Ovary (tissue), 10 donors: ENCODE measurements at places on chromosomes 16 and 17. TPM values are rescaled to one million over a fixed set of nuclear protein-coding genes. Genes with fewer than 3 reads are reported as not detected.
A peak's percentile ranks its signal among the peaks of the same experiment; 100 is the strongest.

SLC7A5 gene
- 5.5 TPM for total RNA-seq

SLC5A2 gene
- total RNA-seq: 0.13 TPM

SCARF1 gene
- 5.7 TPM for total RNA-seq

SRCIN1 gene
- 3.0 TPM for total RNA-seq

CMTM1 gene
- total RNA-seq: 6.5 TPM

TMED6 gene
- total RNA-seq: 0.74 TPM

KRT25 gene
- total RNA-seq: not detected

CCL17 gene
- total RNA-seq: not detected

TBC1D3H gene
- not detected for total RNA-seq

MYL4 gene
- total RNA-seq: not detected

CDK5RAP3 gene
- 169 TPM for total RNA-seq

NAGS gene
- total RNA-seq: 1.3 TPM

- DNase-seq: peak; percentile 37
These were observed 15.6 kb upstream of the ZFPM1 start for GRCh38 chr16:88437367-88437964.

DNA sequence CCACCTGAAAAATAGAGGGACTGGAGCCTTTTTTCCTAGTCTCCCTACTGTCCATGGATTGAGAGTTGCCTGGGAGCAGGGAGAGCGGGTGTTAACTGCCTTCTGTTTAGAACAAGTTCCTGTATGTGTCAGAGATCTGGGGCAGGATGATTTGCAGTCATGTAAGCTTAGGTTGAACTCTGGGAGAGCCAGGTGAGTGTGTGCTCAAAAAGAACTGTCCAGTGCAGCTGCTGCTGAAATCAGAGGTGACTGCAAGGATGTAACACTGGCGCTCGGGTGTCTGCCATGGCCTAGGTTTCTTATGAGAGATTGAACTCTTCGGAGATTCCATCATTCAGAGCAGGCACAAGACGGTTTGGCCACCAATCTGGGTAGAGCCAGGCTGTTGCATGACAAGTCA is 432.5 kb downstream of the CDH13 start:
- no peak for DNase-seq

DNA sequence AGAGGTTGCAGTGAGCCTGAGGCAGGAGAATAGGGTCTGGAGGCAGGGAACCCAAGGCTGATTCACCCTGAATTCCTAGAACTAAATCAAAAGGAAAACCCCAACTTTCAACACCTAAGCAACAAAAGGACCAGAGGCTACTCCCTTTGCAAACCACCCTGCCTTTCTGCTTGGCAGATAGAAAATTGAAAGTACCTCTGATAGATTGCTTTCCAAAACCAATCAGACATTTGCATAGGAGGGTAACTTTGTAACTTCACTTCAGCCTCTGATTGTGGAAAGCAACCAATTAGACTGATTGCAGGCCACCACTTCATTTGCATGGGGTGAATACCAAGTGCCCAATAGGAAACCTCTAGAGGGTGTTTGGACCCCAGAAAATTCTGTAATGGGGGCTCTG is 10.9 kb upstream of the TMEM98 start:
- DNase-seq: no peak

- no peak for DNase-seq
These were observed 38.7 kb upstream of the FOXJ1 start for GRCh38 chr17:76179496-76180467.

GRCh38 chr17:75269844-75270217 is 1.2 kb downstream of the MIF4GD start:
- no peak for DNase-seq

DNA sequence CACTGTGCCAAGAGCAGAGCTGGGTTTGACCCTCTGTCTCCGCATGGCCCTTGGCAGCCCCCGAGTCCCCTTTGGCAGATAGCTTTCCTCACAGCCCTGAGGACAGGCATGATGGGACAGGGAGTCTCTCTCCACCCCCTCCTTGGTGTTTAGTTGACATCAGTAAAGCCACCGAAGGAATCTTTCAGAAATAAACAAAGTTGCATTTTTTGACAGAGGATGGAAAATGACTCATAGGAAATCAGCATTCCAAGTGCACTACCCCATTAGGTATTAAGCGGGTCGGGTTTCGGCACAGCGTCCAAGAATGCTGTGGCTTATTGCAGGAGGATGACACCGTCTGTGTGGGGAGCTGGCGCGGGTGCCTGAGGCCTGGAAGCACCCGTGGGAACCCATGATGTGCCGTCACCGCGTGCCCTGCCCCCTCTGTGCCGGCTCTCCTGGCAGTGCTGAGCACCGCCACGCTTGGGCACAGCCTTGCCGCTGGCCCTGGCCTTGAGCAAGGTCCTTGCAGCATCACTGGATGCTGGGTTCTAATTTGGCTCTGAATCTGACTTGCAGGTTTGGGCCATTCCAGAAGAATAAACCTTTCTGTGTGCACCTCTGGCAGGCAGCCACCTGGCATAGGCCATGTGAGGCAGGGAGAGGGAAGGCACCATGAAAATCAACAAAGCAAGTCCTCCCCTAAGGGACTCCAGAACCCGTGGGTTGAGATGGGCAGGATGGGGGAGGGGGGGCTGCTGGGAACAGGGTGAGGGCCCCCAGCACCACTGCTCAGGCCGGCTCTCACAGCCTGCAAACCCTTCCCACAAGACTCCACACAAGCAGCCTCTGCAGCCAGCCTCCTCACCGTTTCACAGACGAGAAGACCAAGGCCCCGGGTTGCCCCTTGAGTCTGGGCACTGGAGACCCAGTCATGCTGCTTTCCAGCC is 50.5 kb upstream of the ZNF469 start:
- DNase-seq: no peak

DNA sequence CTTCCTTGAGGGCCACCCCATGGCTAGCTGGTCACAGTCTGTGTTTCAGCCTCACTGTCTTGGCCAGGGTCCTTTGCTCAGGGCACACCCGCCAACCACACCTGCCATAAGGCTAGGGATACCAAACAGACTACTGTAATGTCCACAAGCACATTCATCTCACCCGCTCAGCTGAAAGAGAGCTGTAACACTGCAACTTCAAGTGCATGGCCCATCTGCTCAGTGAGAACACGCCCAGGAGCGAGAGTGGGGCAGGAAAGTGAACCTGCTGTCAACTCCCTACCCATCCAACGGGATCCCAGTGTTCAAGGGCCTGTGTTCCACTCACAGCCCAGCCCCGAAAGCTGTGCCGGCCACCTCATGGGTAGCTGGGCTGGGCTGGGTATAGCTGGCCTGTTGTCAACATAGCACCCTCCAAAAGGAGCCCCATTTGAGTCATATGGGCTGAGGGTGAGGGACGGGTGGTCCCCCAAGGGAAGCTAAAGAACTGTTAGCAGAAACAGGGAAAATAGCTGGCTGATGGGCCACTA is 55.7 kb downstream of the SCNN1B start:
- DNase-seq: no peak

GRCh38 chr16:55872130-55872529 is 3.0 kb downstream of the CES5A start:
- no peak for DNase-seq

GRCh38 chr17:73436954-73437353 is 125.2 kb upstream of the CDC42EP4 start:
- no peak for DNase-seq

GRCh38 chr16:26889740-26890139 is 177.0 kb upstream of the C16orf82 start:
- no peak for DNase-seq

DNA sequence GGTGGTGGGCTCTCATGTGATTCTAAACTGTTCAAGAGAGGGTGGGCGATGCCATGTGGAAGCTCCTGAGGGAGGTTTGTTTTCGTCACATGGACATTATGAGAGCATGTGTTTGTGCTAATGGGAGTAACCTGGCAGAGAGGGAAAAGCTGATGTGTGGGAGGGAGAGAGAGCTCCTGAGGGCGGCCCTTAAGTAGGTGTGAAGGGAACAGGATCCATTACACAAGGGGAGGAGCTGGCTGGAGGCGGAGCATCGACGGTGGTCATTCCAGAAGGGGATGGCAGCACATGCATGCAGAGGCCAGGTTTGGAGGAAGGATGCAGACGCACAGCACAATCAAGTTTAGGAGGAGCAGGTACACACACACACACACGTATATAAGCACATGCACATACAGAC is 197.5 kb downstream of the RPTOR start:
- no peak for DNase-seq

DNA sequence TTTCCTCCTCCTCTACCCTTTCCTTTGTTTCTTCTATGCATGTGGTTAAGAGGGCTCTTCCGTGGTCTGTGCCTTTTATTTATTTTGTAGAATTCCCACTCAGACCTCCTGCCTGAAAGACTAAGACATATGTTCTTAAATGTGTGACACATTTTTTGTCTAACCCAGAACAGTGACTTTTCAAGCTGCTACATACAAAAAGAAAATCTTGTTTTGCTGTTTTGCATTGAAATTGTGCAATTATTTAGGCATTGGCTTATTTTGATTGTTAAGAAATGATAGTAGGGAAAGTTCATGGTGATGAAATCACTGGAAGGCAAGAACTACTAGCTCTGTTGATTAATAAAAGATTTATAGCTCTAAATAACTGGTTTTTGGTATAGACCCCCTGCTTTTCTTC is 76.8 kb downstream of the TUBD1 start:
- DNase-seq: no peak

DNA sequence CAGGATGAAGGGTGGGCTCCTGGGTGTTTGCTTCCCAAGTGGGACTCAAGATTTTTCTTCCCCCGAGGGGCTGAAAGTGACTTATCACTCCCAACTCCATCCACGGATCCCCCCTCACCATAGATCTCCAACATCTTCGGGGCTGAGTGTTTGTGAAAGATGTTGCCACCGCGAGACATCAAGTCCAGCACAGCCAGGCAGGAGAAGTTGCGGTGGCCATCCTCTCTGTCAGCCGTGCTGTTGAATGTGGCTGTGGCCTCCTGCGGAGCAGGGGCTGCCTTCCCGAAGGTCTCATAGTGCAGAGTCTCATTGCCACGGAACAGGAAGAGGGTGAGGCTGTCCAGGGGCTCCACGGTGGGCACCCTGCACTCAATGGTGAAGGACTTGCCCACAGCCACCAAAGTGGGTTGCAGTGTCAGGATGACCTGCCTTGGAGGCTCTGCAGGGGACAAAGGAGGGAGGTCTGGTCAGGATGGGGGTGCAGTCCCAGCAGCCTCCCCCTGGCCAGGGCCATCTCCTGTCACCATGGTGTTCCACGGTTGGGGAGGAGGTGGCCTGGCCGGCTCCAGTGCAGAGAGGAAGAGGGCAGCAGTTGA is 5.5 kb downstream of the PRR29 start:
- no peak for DNase-seq

DNA sequence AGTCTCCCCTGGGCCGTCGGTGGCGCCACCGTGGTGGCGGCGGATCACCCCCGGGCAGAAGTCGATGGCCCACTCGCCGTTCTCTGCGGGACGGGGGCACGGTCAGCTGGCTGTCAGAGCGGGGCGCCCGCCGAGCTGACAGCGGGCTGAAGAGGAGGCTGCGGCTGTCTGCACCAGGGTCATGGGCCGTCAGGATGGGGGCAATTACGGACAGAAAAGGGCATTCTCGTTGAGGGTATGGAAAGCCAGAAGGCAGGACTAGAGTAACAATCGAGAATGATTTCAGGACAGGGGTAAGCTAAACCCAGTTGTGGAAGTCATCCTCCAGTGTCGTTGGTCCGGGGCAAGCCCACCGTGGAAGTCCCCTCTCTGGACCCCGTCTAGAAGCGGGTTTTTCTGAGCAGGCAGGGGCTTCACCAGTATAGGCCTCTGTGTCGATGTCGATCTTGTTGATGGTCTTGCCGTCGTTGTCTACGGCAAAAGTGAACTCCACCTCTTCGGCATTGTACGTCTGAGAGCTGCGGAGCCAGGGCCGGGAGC is 1.7 kb downstream of the CHRNE start:
- no peak for DNase-seq

GRCh38 chr17:4310354-4311060 is 46.7 kb upstream of the ANKFY1 start:
- no peak for DNase-seq

- DNase-seq: no peak
These were observed 116.7 kb downstream of the CACNG3 start for GRCh38 chr16:24372824-24373223.

GRCh38 chr16:3388325-3388724 is 12.5 kb downstream of the ZSCAN32 start:
- no peak for DNase-seq

DNA sequence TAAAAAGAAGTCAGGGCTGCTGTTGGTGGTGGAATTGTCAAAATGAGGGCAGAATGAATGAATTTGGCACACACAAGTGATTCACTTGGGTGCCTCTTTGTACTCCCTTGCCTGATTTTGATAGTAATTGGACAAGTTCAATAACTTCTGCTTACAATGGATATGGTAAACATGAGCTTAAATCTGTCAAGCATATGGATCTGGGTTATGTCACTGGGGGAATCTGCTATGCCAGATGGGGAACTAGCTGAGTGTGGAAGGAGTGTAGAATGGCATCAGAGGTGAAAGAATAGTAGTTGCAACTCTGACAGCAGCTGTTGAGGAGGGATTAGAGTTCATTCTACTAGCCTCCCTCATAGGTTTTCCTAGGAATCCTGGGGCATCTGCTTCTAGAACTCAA is 724.2 kb upstream of the CDH8 start:
- no peak for DNase-seq

DNA sequence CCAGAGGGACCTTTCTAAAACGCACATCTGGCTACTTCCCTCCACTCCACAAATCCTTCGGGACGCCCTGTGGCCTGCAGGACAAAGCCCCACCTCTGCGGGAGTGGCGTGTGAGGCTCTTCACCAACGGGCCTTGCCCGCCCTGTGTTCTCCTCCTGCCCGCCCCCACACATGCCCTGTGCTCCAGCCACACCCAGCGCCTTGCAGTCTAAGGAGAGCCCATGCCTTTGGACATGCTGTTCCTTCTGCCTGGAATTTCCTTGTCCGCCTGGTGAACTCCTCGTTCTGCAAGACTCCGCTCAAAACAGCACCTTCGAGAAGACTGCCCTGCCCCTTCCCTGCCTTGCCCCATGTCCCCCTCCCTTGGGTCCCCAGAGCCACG is 7.4 kb downstream of the ELOB start:
- no peak for DNase-seq

DNA sequence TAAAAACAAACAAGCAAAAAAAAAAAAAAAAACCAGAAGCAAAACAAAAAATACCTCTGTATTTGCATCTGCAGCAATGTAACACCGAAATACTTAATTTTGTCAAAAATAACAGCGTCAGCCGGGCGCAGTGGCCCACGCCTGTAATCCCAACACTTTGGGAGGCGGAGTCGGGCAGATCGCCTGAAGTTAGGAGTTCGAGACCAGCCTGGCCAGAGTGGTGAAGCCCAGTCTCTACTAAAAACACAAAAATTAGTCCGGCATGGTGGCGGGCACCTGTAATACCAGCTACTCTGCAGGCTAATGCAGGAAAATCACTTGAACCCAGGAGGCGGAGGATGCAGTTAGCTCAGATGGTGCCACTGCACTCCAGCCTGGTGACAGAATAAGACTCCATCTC is 683.5 kb upstream of the CA10 start:
- no peak for DNase-seq

GRCh38 chr16:88846088-88846487 is 10.7 kb downstream of the GALNS start:
- DNase-seq: no peak

GRCh38 chr17:80475910-80476876 is at the start of gene NPTX1:
TSS of gene NPTX1 (minus strand) at chr17:80476607. CDS start at chr17:80476446, 161 bp downstream.
- no peak for DNase-seq

GRCh38 chr16:79008869-79009179 is 591.7 kb downstream of the MAF start:
- DNase-seq: no peak
